ENCODE measurements at places on chromosomes 2 and 18.

DNA sequence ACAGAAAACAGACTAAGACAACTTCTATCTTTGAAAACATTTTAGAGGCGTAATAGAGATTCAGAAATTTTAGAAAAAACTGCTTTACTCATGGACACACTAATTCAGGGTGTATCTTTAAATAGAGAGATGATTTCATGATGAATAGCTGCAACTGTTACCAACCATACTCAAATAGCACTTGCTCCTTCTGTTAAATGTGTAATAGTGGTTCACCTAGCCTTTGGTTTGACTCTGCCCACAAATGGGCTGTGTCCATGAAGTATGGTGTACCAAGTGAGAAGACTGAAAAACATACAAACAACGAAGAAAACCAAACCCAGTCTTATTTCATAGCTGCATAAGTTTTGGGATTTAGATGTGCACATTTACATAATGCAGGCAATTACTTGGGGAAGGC, 610.6 kb downstream of the PLCL1 start:
- no peak for DNase-seq

- peak; percentile 50 for DNase-seq
Measured at GRCh38 chr2:157245846-157246764, 11.4 kb upstream of the GALNT5 start.

DNA sequence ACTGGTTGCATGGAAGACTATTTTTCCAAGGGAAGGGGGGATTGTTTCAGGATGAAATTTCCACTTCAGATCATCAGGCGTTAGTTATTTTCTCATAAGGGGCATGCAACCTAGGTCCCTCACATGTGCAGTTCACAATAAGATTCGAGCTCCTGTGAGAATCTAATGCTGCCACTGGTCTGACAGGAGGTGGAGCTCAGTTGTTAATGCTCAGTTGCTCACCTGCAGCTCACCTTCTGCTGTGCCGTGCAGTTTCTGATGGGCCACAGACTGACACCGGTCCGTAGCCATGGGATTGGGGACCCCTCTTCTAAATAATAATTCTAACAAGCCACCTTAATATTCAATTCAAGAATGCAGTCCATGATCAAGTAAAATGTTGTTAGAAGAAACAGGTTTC, 34.9 kb downstream of the PLCL1 start:
- DNase-seq = no peak

GRCh38 chr2:26571316-26571715, 69.8 kb downstream of the CIB4 start:
- DNase-seq = no peak

- no peak for DNase-seq
Measured at GRCh38 chr2:241895712-241896641, 26.4 kb downstream of the RTP5 start.

- no peak for DNase-seq
Measured at GRCh38 chr18:44533071-44533470, 147.6 kb upstream of the SETBP1 start.

DNA sequence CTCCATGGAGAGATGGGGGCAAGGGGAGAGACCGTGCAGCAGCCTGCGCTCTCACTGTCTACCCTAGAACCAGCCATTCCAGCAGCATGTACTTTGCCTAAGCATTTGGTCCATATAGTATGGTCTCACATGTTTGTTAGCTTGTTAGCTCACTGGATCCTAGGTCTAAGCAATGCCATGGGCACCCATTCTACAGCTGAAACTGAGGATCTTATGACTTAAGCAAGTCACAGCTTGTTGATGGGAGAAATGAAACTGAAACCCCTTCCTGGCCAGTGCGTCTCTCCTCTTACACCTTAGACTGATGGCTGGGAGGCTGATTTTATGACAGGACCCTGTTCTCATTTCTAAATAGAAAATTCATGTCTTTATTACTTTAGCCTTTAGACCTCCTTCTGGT, 90.1 kb downstream of the EPAS1 start:
- DNase-seq = no peak

GRCh38 chr2:68506170-68506569, 38.8 kb downstream of the APLF start:
- DNase-seq = no peak

GRCh38 chr2:216017365-216017764, 4.0 kb upstream of the MREG start:
- DNase-seq = peak; percentile 32

- DNase-seq = no peak
Measured at GRCh38 chr2:215110918-215111317, 27.5 kb downstream of the ABCA12 start.

- no peak for DNase-seq
Measured at GRCh38 chr2:6667326-6667725, 198.4 kb downstream of the CMPK2 start.

All from GM10248 (cell line).